CD4-positive, alpha-beta T cell treated with Interleukin-21 for 1 hour (primary cell): ENCODE measurements at places on chromosomes 6 and 20.
A peak's percentile ranks its signal among the peaks of the same experiment; 100 is the strongest.

DNA sequence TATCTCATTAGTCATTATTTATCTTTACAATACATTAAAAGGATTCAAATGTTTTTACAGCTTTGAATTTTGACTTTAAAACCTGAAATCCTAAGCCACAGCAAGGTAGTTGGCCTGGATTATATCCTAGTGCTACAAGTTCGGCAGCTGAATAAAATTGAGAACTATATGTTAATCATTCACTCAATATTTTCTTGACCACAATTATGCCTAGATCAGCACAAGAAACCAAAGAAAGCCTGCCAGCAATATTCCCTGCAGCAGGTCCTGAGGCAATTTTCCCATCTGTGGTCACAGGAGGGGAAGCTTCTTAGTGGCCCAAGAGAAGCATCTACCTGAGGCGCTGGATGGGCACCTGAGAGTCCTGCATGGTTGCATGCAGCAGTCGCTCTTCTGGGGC lies 183.5 kb downstream of the GMDS start:
- DNase-seq, result no peak

DNA sequence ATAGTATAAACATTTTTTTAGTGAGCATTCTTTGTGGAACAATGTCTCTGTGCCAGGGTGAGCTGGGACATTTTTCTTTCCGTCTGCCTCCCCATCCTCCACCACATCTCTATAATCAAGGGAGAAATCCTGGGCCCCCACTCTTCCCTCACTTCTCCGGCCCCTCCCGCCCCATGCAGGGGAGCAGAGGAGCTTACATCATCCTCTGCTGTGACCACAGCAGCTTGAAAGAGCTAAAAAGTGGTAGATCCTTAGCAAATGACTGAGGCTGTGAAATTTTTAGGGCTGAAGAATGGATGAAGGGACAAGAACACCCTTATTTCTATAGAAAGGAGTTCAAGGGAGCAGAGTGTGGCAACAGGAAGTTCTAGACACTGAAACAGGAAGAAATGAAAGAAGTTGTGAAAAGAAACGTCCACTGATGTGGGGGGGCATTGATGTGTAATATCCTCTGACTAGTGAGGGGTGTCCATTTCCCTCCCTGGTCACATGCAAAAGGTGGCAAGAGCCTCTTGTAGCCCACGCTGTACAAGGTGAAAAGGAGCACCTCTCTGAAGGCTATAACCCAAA lies 380.3 kb upstream of the JARID2 start:
- DNase-seq, result peak; percentile 34

DNA sequence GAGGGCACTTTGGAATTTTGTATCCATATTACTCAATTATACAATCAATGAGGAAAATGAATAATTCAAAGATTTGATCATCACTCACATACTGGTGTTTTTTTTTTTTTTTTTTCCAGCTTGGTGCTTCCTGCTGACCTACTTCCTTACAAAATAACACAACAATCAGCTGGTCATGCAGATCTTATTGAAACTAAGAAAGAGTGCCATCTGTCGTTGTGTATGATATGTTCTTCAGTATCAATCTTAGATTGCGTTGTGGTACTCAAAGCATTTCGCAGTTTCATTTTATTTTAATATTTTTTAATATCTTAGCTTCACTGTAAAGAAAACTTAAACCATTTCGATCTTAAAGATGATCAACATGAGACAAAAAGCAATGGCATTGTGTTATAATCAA lies 155.6 kb downstream of the OGFRL1 start:
- DNase-seq, result no peak

DNA sequence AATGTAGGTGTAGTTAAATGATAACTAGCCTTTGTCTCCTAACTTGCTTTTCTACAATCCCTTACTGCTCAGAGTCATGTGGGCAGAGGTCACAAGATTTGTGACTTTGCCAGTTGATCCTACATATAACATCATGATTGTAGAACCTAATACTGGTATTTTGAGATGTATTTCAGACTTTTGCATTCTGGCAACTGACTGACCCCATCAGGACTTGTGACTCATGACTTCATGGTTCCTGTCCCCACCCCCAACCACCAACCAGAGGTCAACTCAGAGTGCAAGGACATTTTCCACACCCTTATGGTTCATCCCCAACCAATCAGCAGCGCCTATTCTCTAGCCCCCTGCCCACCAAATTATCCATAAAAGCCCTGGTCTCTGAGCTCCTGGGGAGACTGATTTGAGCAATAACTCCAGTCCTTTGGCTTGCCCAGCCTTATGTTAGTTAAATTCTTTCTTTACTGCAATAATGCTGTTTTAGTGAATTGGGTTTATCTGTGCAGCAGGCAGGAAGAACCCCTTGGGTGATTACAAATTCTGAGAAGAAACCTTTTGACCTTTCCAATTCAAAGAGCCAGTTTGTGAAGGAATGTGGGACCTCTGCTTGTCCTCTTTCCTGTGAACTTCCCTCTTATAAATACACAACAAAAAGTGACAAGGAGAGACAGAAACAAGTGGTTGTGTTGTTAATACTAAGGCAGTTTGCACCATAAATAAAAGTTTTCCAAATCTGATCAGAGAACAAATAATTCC lies 588.7 kb downstream of the UTRN start:
- DNase-seq, result no peak

DNA sequence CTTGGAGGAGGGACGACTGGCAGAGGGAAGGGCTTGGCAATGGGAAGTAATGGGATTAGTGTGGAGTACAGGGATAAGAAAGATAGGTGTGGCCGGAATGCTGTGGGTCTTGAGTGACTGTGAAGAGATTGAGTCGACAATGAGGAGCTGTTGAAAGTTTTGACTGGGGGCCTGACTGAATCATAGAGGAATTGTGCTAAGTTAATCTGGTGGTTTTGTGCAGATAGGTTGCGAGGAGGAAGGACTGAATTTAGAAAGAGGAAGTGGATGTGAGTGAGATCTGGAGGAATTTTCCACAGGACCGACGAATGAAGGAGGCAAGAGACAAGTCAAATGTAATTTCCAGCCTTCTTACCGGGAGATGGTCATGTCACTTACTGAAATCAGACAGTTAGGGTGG lies 143.9 kb upstream of the RALGAPA2 start:
- no peak for DNase-seq

DNA sequence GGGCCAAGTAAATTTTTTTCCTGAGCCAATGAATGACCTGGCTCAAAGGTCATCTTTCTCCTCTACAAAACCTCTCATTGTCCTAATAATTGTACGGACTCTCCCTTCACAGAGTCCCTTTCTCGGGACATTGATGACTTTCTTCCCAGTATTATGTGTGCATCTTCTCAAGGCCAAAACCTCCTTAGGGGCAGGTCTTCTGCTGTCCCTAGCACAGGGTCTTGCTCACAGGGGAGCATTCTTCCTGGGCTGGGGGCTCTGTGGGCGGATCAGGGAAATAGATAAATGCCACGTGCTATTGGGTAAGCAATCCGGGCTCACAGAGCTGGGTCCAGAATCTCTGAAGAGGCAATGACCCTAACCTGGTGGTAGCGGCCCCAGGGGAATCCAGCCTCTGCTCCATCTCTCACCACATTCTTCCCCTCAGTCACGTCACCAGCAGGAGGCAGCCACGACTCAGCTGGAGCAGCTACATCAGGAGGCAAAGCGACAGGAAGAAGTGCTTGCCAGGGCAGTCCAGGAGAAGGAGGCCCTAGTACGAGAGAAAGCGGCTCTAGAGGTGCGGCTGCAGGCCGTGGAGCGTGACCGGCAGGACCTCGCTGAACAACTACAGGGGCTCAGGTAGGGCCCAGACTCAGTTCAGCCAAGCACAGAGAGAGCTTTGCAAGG lies 23.5 kb downstream of the CEP250 start:
- DNase-seq, result peak; percentile 9

DNA sequence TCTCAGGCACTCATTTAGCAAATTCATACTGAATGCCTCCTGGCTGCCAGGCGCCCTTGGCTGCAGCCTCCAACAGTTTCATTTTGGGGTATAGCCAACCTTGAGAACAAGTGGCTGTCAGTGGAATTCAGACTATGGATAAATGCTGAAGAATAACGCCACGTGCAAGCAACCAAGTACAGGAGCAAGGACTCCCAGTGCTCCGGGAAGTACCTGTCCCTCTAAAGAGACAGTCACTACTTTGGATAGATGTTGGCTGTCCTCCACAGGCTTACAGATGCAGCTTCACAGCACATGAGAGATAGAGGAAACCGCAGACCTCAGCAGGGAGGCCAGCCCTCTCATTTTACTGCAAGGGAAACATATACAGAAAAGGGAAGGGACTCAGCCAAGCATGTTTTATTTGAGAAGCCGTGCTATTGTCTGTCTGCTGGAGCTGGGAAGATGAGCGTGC lies 658.2 kb downstream of the PTPRT start:
- no peak for DNase-seq

- no peak for DNase-seq
Observed at GRCh38 chr20:37956107-37956585, 53.2 kb downstream of the VSTM2L start.

DNA sequence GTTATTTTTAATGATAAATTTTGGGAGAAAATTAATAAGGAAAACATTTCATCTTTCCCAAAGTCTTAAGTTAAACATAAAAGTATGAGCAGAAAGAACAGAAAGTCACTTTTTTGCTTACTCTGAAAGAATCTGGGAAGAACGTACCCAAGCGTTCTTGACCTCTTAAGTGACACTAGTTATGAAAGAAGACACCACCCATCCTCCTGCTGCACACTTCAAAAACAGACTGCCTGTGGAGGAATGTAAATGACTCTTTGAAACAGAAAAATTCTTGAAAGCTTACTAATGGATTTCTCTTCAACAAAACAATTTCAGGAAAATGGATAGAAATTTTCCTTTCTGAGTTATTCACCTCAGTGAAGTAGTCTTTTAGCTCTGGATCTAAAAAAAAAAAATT lies 227.7 kb downstream of the MEI4 start:
- no peak for DNase-seq

- DNase-seq, result no peak
Observed at GRCh38 chr6:95802978-95803377, 212.8 kb upstream of the FUT9 start.

- no peak for DNase-seq
Observed at GRCh38 chr6:105482921-105483320, 80.0 kb upstream of the PREP start.

GRCh38 chr6:7726416-7727085 lies 652 bp downstream of the BMP6 start:
- DNase-seq, result no peak

DNA sequence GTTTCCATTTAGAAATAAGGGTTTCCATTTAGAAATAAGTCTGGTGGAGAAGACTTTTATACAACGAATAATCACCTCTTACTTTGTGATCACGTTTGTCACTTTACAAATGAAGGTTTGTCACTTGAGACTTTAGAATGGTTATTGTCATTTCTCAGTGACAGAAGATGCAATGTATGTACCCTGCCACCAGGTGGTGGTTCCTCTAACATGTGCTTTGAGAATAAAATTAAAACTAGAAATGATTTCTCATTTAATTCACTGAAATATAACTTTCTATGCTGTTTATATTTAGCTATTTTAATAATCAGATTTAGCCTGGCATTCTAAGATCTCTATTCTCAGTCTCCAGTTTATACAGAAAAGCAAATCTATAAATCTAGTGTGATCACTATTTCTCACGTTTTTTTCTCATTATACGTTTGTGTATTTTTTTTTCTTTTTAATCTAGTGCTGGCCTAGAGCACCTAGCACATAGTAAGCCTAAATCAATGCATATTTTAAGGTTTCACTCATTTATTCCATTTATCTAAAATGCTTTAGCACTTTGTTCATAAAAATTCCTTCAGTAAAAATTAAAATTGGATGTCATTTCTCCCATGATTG lies 57.4 kb upstream of the TFAP2D start:
- DNase-seq, result no peak

DNA sequence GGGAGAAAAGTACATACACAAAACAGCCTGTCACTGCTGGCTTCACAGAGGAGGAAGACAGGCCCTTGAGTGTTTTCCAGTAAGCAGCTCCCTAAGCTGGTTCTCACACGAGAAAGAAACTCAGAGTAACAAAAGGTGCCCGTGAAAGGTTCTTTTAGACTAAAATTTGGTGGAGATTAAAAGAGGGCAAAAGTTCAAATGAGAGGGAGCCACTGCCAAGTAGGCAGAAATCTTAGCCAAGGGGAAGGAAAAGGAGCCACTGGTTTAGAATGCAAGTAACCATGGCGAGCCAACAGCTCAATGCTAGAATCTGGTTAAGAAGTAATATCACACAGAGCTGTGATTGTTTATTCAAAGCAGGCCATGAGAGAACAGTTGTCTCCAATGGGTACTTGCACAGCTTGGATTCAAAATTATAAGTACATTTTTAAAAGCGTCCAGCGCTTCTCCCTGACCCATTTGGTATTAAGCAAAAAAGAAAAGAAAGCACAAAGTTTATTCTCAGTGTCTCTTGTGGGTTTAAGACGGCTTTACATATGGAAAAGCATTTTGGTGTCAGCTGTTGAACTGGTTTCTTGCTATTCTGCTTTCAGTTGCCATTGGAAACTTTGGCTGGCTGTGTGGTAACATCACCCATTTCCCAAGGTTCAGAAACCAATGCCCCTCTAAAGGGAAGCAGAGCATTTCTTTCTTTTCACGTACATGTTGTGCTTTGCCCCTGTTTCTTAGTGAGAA lies 648.5 kb downstream of the RNF144B start:
- DNase-seq, result no peak

DNA sequence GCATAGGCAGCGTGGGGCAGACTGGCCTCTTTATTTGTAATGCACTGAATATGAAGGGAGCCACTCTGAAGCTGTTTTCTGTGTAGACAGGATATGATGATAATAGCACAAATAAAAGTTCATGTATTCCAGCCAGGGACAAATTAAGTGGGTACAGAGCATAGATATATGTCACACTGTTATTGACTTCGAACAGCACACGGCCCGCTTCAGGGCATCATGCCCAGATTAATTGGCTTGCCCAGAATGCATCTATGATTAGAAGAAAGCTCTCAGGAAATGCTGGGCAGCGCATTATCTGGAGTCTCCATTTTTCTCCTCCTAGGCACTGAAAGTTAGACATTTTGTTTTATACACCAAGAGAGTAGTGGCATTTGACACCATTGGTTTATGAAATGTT lies 26.3 kb upstream of the SASH1 start:
- no peak for DNase-seq

GRCh38 chr6:102986086-102986485 lies 1592.6 kb downstream of the GRIK2 start:
- DNase-seq, result no peak

DNA sequence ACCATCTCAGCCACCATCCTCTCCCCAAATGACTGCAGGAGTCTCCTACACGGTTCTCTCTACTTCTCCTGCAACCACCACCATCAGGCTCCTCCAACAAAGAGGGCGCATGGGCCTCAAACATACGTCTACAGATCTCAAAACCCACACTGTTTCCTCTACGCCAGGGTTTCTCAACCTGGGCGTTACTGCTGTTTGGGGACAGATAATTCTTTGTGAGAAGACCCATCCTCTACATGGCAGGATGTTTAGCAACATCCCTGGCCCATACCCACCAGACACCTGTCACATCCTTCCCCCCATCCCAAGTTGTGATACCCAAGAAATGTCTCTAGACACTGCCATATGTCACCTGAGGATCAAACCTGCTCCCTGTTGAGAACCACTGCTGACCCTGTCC lies 45.0 kb downstream of the ELMO2 start:
- DNase-seq, result peak; percentile 63

GRCh38 chr20:6582449-6582848 lies 185.0 kb upstream of the BMP2 start:
- DNase-seq, result no peak
